ENCODE measurements at places on chromosomes 11 and 22. TPM values are rescaled to one million over a fixed set of nuclear protein-coding genes. Genes with fewer than 3 reads are reported as not detected.

GRCh38 chr11:803770-804598 is 1.0 kb downstream of the PIDD1 start:
- H3K36me3 ChIP-seq, result no peaks in the 10 kb centered on the region
- peaks cover 6% of the 10 kb centered on the region for H3K4me1 ChIP-seq
- peak overlapping the region; percentile 70 for H3K4me3 ChIP-seq
- DNase-seq, result no peak

DNA sequence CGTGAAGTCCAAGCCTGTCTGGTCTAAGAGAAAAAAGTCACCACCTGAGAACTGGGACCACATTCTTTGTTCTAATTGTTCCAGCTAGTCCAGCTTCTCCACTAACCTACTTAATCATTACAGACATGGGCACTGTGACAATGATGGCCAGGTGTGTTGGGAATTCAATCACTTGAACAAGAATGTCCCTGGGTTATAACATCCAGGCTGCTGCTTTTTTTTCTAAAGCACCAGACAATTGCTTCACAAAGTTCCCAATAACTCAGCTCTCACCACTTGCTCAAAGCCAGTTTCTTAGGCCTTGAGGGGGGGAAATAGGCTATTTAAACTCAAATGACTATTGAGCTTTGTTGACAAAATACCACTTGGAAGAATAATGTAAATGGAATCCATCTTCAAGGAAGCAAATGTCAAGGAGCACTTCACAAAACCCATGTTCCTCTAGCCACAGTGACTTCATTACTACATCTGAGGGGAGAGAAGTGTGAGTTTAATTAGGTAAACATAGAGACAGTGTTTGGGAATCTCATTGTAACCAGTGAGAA is 80.3 kb downstream of the ME3 start:
- no peaks in the 10 kb centered on the region for H3K36me3 ChIP-seq
- H3K27ac ChIP-seq, result peak overlapping the region; percentile 95
- no peak for DNase-seq
- peaks cover 41% of the 10 kb centered on the region for H3K4me1 ChIP-seq

GRCh38 chr11:127670374-127671119 is 670.0 kb upstream of the KIRREL3 start:
- H3K27me3 ChIP-seq, result no peaks in the 10 kb centered on the region
- H3K36me3 ChIP-seq, result peaks cover 5% of the 10 kb centered on the region
- H3K4me3 ChIP-seq, result no peak overlapping the region
- H3K27ac ChIP-seq, result no peak overlapping the region
- DNase-seq, result no peak

GRCh38 chr11:80144897-80145594 is 704.2 kb upstream of the TENM4 start:
- no peaks in the 10 kb centered on the region for H3K36me3 ChIP-seq
- no peak for DNase-seq
- no peaks in the 10 kb centered on the region for H3K4me1 ChIP-seq
- no peaks in the 10 kb centered on the region for H3K27me3 ChIP-seq

Gene DSCAML1
- 0.08 TPM for total RNA-seq

Gene BATF2
- total RNA-seq, result not detected

GRCh38 chr11:16611401-16611921 is 127.0 kb upstream of the C11orf58 start:
- no peak overlapping the region for H3K4me3 ChIP-seq
- DNase-seq, result no peak
- peaks cover 7% of the 10 kb centered on the region for H3K36me3 ChIP-seq
- peaks cover 50% of the 10 kb centered on the region for H3K27me3 ChIP-seq
- H3K4me1 ChIP-seq, result peaks cover 10% of the 10 kb centered on the region
- H3K27ac ChIP-seq, result no peak overlapping the region

GRCh38 chr11:45146072-45147016 is at the start of gene PRDM11:
Gene PRDM11 (plus strand): TSS chr11:45146639. CDS start chr11:45181767, 35,128 bp downstream.
- peaks cover 28% of the 10 kb centered on the region for H3K4me1 ChIP-seq
- H3K4me3 ChIP-seq, result peak within 1 kb of the TSS; percentile 83
- H3K27ac ChIP-seq, result peak within 1 kb of the TSS; percentile 89

Gene MS4A6A
- total RNA-seq, result not detected

DNA sequence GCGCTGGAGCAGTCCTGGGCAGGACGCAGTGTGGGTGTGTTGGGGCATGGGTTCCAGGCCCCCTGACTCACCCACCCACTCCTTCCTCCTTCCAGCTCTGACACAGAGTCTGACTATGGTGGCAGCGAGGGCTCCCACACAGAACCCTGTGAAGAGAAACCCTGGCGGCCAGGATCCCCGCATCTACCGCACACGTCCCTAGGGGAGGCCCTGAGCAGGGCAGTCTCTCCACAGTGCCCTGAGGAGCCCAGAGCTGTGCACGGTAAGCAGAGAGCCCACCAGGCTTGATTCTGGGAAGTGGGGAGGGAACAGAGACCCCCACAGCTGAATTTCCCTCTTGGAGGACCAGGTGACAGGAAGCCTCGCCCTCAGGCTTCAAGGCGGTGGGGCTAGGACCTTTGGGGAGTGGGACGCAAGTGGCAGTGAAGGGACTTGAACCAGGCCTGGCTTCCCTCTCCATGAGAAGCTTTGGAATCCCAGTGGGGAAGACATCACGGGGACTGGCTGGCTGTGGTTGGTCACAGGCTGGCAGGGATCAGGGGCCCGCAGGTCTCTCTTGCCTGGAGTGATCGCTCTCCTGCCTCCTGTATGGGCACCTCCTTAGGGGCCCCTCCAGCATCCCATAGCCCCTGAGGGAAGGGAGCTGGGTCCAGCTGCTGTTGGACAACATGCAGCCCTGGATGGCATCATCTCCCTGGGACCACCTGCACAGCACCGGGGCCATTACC is 96.4 kb upstream of the PARVA start:
- H3K36me3 ChIP-seq, result no peaks in the 10 kb centered on the region
- no peaks in the 10 kb centered on the region for H3K4me1 ChIP-seq
- no peaks in the 10 kb centered on the region for H3K27me3 ChIP-seq
- no peak overlapping the region for H3K27ac ChIP-seq
- H3K4me3 ChIP-seq, result no peak overlapping the region

DNA sequence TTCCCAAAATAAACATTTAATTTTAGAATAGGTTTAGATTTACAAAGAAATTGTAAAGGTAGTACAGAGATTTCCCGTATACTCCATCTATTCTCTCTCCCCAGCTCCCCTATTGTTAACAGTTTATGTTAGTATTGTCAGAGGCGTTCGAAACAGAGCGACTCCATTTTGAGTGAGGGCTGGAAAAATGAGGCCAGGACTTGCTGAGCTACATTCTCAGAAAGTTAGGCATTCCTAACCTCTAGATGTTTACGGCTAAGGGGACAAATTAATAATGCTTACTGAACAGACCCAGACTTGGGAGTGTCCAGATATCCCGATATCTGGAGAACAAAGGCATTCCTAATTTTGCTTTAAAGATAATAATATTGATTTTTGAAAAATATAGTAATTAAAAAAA is 12.4 kb upstream of the NUP160 start:
- no peak for DNase-seq
- H3K27ac ChIP-seq, result no peak overlapping the region
- H3K36me3 ChIP-seq, result no peaks in the 10 kb centered on the region

GRCh38 chr11:2914455-2915195 is 14.6 kb downstream of the PHLDA2 start:
- no peaks in the 10 kb centered on the region for H3K36me3 ChIP-seq
- H3K4me1 ChIP-seq, result peaks cover 11% of the 10 kb centered on the region
- H3K27ac ChIP-seq, result no peak overlapping the region
- no peak for DNase-seq

DNA sequence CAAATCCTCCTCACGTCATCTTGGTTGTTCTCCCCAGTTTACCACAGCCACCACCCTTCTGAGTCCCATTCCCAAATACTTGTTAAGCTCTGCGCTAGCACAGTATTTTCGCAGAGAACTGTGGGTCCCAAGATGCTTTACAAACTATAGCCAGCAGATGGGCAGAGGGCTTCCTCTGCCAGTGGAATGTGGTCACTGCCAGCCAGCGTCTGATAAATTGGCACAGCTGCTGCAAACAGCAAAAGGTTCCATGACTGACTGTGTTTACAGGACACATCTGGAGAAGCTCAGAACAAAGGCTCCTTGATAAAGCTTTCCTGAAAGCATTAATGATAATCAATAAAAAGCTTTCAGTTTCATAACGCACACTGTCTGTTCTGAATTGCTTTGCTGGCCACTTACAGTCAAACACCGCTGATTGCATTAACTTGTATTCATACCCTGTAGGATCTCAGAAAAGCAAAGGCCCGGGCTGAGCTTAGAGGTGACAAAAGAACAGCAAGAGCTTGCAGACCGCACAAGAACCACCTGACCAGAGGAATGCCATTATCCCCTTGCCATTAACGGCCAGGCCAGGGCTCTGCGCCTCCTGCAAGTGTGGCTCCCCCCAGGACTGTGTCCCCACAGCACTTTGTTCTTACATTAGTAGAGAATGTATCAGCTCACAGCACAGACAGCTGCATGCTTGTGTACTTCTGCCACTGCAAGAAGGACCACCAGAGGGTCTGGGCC is 120.6 kb downstream of the MICAL3 start:
- no peaks in the 10 kb centered on the region for H3K36me3 ChIP-seq
- H3K4me3 ChIP-seq, result no peak overlapping the region
- H3K4me1 ChIP-seq, result peaks cover 3% of the 10 kb centered on the region
- H3K27me3 ChIP-seq, result no peaks in the 10 kb centered on the region
- DNase-seq, result no peak

Gene WNT11
- total RNA-seq, result 0.57 TPM

Gene CHRNA10
- total RNA-seq, result 3.4 TPM

DNA sequence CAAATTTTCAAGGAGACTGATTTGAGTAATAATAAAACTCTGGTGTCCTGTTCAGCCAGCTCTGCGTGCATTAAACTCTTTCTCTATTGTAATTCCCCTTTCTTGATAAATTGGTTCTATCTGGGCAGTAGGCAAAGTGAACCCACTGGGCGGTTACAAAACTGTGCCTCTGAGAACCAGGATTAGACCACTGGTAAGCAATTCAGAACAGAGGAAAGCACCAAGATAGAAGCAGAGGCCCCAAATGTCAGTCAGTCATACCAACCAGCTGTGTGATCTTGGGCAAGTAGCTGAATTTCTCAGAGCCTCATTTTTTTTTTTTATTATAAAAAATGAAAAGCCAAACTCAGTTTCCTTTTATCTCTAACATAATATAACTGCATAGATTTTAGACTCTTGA is 54.9 kb downstream of the TRIM44 start:
- H3K4me1 ChIP-seq, result peaks cover 40% of the 10 kb centered on the region
- H3K27ac ChIP-seq, result no peak overlapping the region
- H3K4me3 ChIP-seq, result no peak overlapping the region
- DNase-seq, result no peak

Gene GLYAT
- total RNA-seq, result not detected

DNA sequence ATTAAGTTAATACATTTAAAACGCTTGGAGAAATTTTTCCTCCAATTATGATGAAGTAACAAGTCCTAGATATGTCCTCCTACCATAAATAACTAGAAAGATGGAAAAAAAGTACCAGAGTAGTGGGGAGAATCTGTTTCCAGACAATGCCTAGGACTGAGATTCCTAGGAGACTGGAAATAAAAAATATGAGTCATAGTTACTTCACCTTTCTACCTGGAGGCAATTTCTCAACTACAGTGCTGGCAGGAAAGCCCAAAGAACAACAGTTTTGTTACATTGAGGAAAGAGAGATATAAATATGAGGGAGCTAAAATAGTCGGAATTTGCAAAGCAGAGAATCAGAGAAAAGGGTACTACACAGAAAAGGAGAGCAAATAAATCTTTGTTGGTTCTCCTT is 202.1 kb upstream of the ARHGAP42 start:
- peaks cover 31% of the 10 kb centered on the region for H3K36me3 ChIP-seq
- H3K4me3 ChIP-seq, result no peak overlapping the region
- DNase-seq, result no peak
- H3K27ac ChIP-seq, result no peak overlapping the region
- no peaks in the 10 kb centered on the region for H3K27me3 ChIP-seq
- no peaks in the 10 kb centered on the region for H3K4me1 ChIP-seq

- no peaks in the 10 kb centered on the region for H3K4me1 ChIP-seq
- peaks cover 4% of the 10 kb centered on the region for H3K36me3 ChIP-seq
- no peaks in the 10 kb centered on the region for H3K27me3 ChIP-seq
- no peak overlapping the region for H3K27ac ChIP-seq
Measured at GRCh38 chr11:42521994-42522393, 789.8 kb upstream of the API5 start.

GRCh38 chr11:57378186-57378585 is 2.8 kb downstream of the PRG3 start:
- H3K4me1 ChIP-seq, result no peaks in the 10 kb centered on the region
- no peak overlapping the region for H3K27ac ChIP-seq
- H3K4me3 ChIP-seq, result no peak overlapping the region
- no peaks in the 10 kb centered on the region for H3K36me3 ChIP-seq
- H3K27me3 ChIP-seq, result peaks cover 22% of the 10 kb centered on the region

- DNase-seq, result no peak
- no peak overlapping the region for H3K27ac ChIP-seq
- no peaks in the 10 kb centered on the region for H3K4me1 ChIP-seq
- H3K4me3 ChIP-seq, result no peak overlapping the region
Measured at GRCh38 chr11:79694368-79694767, 253.5 kb upstream of the TENM4 start.

DNA sequence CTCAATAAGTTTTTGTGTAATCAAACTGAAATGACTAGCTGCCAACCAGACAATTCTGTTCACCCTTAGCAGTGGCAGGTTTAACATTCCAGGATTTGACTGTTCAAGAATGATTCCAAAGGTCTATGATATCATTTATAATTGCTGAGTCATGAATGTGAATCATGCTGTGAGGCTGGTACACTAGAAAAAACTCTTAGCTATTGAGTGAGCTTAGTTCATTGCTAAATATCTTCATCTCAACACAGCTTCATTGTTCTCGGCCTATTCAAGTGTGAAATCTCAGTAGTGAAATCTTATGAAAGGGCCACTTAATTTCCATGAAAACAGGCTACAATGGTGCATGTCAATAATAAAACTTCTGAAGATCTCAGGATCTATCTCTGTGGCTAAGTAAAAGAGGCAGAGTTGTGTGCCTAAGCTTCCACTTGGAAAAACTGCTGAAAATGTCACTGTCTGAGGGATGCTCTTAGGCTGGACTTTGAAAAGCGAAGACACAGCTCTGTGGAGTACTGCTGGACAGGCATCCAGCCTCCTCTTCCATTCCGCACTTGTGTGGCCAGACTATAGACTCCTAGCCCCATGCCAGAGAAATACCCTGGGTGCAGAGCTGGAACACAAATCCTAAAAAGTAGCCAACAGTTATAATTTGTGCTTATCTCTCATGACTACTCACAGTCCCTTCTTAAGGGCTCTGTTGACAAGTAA is 12.8 kb downstream of the AQP11 start:
- H3K27ac ChIP-seq, result no peak overlapping the region
- no peaks in the 10 kb centered on the region for H3K36me3 ChIP-seq
- H3K27me3 ChIP-seq, result no peaks in the 10 kb centered on the region
- H3K4me3 ChIP-seq, result no peak overlapping the region
- DNase-seq, result no peak
- H3K4me1 ChIP-seq, result no peaks in the 10 kb centered on the region

DNA sequence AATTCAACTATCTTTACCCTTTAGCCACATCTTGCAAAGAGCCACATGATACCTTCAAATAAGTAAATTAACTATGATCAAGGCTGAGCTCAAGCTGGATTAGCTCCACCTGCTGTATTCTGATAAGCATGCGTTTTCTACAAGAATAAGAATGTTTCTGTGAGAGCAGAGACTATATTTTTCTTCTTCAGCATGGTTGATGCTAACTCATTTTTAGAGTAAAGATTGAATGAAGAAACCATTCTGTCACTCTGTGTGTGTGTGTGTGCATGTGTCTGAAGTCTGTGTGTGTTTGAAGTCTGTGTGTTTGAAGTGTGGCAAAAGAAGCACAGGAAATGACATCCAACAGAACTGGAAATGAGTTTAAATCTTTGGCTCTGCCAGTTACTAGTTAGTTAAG is 12.0 kb upstream of the LAYN start:
- no peak for DNase-seq
- peaks cover 16% of the 10 kb centered on the region for H3K4me1 ChIP-seq
- H3K4me3 ChIP-seq, result no peak overlapping the region
- no peaks in the 10 kb centered on the region for H3K36me3 ChIP-seq
- H3K27ac ChIP-seq, result no peak overlapping the region

Measured in natural killer cell treated with Interleukin-12 subunit alpha and Interleukin-12 subunit beta and Interleukin-15 and Interleukin-18, amount 100 ng/mL, for 72 hours (primary cell).